Spinal cord (tissue), 10 donors: ENCODE measurements at places on chromosomes 4 and X.

- H3K4me1 ChIP-seq = no peaks in the 10 kb centered on the region
- DNase-seq = no peak
- H3K27ac ChIP-seq = no peak overlapping the region
- no peak overlapping the region for H3K4me3 ChIP-seq
- H3K36me3 ChIP-seq = no peaks in the 10 kb centered on the region
- H3K27me3 ChIP-seq = no peaks in the 10 kb centered on the region
These were observed 43.2 kb downstream of the PARM1 start for GRCh38 chr4:74975848-74976824.

- no peaks in the 10 kb centered on the region for H3K36me3 ChIP-seq
- peak overlapping the region; percentile 95 for H3K27ac ChIP-seq
- peak; percentile 86 for DNase-seq
These were observed 64.3 kb upstream of the WDR17 start for GRCh38 chr4:176001151-176002006.

- H3K4me1 ChIP-seq = no peaks in the 10 kb centered on the region
- H3K27me3 ChIP-seq = no peaks in the 10 kb centered on the region
- H3K4me3 ChIP-seq = no peak overlapping the region
- H3K36me3 ChIP-seq = peaks cover 8% of the 10 kb centered on the region
- no peak for DNase-seq
These were observed 73.3 kb downstream of the FRYL start for GRCh38 chr4:48706736-48707135.

- no peaks in the 10 kb centered on the region for H3K36me3 ChIP-seq
- H3K4me3 ChIP-seq = no peak overlapping the region
- DNase-seq = no peak
These were observed 556.5 kb downstream of the IL1RAPL1 start for GRCh38 chrX:29143756-29144155.

DNA sequence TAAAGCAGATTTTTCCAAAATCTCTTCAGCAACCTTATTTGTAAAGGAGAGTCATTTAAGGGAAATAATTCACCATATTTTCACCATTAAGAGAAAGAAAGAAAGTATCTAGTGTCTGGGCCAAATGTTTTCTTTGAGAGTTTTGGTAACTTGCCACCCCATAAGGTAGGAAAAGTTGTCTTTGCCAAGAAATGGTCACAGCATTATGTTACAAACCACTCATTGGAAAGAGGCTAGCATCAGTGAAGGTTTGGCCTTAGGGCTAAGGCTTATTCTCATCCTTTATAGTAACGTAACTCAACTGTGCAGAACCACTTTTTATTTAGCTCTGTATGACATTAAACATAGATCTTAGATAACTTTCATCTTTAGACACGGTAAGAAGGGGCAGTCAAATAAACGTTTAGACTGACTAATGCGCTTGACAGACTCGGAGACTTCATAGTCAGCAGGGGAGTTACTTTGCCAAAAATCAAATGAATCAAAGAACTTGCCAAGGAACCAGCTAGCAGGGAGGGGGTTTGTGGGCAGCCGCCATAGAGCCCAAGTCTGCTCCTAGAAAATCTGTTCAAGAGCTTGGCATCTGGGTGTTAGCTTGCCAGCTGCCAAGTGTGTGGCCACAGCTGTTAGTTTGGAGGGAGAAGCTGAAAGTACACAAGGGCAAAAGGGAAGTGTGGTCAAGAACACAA is 182.8 kb upstream of the GRID2 start:
- peak; percentile 51 for DNase-seq
- no peaks in the 10 kb centered on the region for H3K27me3 ChIP-seq
- H3K27ac ChIP-seq = no peak overlapping the region
- no peaks in the 10 kb centered on the region for H3K36me3 ChIP-seq
- no peak overlapping the region for H3K4me3 ChIP-seq
- H3K4me1 ChIP-seq = no peaks in the 10 kb centered on the region

DNA sequence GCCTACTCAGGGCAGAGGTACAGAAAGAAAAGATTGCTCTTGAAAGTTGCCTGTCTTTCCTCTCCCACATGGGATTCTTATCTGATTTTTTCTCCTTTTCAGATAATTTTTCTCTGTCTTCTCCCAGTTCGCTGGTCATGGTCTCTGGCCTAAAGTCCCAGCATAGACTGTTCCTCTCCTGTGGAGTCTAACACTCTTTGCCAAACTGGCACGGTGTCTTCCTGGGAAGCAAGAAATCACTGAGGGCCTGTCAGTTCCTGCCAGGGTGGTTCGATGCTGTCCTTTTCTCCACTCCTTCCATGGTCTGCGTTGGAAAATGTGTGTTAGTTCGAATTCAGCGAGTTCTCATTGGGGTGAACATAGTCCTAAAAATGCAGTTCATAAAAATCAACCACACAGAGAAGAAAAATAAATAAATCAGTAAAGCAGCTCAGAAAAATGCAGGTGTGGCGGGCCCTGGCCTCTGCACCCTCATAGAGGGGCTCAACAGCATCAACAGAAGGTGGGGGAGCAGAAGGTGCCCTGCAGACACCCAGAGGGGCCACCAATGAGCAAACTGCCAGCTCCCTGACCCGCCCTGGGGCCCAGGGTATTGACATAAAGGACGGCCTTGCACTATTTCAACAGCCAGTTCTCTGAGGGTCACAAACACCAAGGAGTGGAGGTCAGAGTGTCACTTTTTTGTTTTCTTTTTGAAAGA is 2.1 kb downstream of the RGN start:
- peak; percentile 9 for DNase-seq
- H3K27me3 ChIP-seq = peaks cover 13% of the 10 kb centered on the region
- no peak overlapping the region for H3K27ac ChIP-seq

DNA sequence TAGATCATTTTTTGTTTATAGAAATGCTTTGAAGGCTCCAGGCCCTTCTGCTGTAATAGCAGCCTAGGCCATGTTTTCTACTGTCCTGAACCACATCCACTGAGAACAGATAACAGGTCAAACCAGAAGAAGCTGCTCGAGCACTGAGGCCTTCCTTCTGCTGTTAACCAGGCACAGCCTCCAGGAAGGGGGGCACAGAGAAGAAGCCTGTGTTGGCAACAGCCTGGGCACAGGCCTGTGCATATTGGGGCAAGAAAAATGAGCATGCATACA is 37.4 kb upstream of the PDK3 start:
- no peak overlapping the region for H3K27ac ChIP-seq
- no peaks in the 10 kb centered on the region for H3K36me3 ChIP-seq
- H3K27me3 ChIP-seq = peaks cover 6% of the 10 kb centered on the region
- no peak overlapping the region for H3K4me3 ChIP-seq
- H3K4me1 ChIP-seq = no peaks in the 10 kb centered on the region

DNA sequence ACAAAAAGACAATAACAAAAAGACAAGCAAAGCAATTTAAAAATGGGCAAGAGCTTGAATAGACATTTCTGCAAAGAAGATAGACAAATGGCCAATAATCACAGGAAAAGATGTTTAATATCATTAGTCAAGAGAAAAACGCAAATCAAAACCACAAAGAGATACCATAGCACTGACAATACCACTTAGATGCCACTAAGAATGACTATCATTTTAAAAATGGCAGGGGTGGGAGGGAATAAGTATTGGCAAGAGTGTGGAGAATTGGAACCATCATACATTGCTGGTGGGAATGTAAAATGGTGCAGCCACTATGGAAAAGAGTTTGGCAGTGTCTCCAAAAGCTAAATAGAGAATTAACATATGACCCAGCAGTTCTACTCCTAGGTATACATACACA is 15.1 kb upstream of the EXOC1 start:
- H3K27me3 ChIP-seq = no peaks in the 10 kb centered on the region
- DNase-seq = no peak
- no peak overlapping the region for H3K27ac ChIP-seq

GRCh38 chrX:38856670-38857265 is 55.5 kb downstream of the MID1IP1 start:
- H3K27ac ChIP-seq = no peak overlapping the region
- no peaks in the 10 kb centered on the region for H3K4me1 ChIP-seq
- no peak for DNase-seq
- H3K4me3 ChIP-seq = no peak overlapping the region
- no peaks in the 10 kb centered on the region for H3K36me3 ChIP-seq
- peaks cover 2% of the 10 kb centered on the region for H3K27me3 ChIP-seq

DNA sequence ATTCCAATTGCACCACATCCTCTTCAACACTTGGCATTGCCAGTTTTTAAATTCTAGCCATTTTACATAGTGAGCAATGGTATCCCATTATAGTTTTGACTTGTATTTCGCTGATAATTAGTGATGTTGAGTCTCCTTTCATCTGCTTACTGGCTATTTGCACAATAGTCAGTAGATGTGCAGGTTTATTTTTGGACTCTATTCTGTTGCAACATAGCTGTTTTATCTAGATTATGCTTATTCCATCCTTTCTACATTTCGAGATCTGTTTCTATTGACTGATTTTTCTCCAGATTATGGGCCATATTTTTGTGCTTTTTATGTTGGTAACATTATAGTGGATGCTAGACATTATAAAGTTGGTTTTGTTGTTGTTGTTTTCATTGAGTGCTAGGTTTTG is 106.1 kb downstream of the WWC2 start:
- H3K4me3 ChIP-seq = no peak overlapping the region
- no peaks in the 10 kb centered on the region for H3K4me1 ChIP-seq
- DNase-seq = no peak

- no peaks in the 10 kb centered on the region for H3K27me3 ChIP-seq
- H3K36me3 ChIP-seq = no peaks in the 10 kb centered on the region
- no peak overlapping the region for H3K4me3 ChIP-seq
- no peak for DNase-seq
- H3K4me1 ChIP-seq = no peaks in the 10 kb centered on the region
- no peak overlapping the region for H3K27ac ChIP-seq
These were observed 88.7 kb downstream of the CFAP299 start for GRCh38 chr4:80424225-80424581.

DNA sequence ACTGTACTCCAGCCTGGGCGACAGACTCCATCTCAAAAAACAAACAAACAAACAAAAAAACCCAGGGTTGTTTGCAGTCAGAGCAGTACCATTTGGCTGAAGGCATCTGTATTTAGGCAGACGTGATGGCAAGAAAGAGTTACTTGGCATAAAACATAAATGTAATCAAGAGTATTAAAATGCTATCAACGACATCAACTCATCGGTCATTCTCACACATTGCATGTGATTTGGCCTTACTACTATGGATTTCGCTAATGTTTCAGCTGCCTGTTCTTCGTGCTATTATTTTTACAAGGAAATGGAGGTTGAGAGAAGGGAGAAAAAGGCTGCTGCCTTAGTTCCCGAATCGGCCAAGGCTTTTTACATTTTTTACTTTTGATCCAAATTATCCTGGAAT is 15.5 kb upstream of the SMARCA5 start:
- no peak overlapping the region for H3K27ac ChIP-seq
- no peak overlapping the region for H3K4me3 ChIP-seq
- DNase-seq = no peak

GRCh38 chr4:121339307-121339706 is 41.5 kb downstream of the QRFPR start:
- no peak overlapping the region for H3K27ac ChIP-seq
- DNase-seq = no peak
- H3K4me3 ChIP-seq = no peak overlapping the region
- H3K4me1 ChIP-seq = no peaks in the 10 kb centered on the region
- no peaks in the 10 kb centered on the region for H3K36me3 ChIP-seq

GRCh38 chr4:93841803-93842345 is 13.3 kb downstream of the ATOH1 start:
- H3K36me3 ChIP-seq = no peaks in the 10 kb centered on the region
- no peak for DNase-seq
- no peak overlapping the region for H3K27ac ChIP-seq
- H3K4me1 ChIP-seq = no peaks in the 10 kb centered on the region

GRCh38 chr4:182975806-182976205 is 58.6 kb upstream of the DCTD start:
- no peak overlapping the region for H3K4me3 ChIP-seq
- H3K27ac ChIP-seq = no peak overlapping the region
- no peaks in the 10 kb centered on the region for H3K27me3 ChIP-seq
- no peaks in the 10 kb centered on the region for H3K4me1 ChIP-seq

GRCh38 chr4:116881077-116881476 is 204.3 kb downstream of the TRAM1L1 start:
- no peak overlapping the region for H3K4me3 ChIP-seq
- H3K27me3 ChIP-seq = no peaks in the 10 kb centered on the region
- no peak overlapping the region for H3K27ac ChIP-seq
- H3K36me3 ChIP-seq = no peaks in the 10 kb centered on the region

GRCh38 chr4:27000820-27001219 is 140.2 kb downstream of the STIM2 start:
- no peaks in the 10 kb centered on the region for H3K36me3 ChIP-seq
- no peak for DNase-seq
- H3K27me3 ChIP-seq = no peaks in the 10 kb centered on the region
- no peak overlapping the region for H3K4me3 ChIP-seq
- no peaks in the 10 kb centered on the region for H3K4me1 ChIP-seq

GRCh38 chr4:26071688-26072087 is 157.7 kb downstream of the SMIM20 start:
- no peaks in the 10 kb centered on the region for H3K36me3 ChIP-seq
- no peaks in the 10 kb centered on the region for H3K4me1 ChIP-seq
- H3K27ac ChIP-seq = no peak overlapping the region

DNA sequence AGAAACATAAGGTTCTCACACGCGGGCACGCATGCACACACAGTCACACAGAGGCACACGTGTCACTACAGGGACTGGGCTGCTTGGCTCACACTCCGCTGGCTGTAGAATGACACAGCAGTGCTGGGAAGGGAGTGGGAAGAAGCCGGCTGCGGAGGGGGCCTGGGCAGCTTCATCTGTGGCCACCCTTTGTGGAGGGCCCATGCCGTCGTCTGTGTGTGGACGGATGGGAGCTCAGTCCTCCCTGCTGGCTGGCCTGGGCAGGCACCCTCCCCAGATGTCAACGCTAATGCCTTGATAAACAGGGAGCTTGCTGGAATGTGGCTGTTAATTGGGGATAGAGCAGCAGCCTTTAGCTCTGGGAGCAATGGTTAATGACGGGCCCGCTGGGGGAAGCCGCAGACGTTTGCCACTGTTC is 621.1 kb downstream of the BCOR start:
- peaks cover 18% of the 10 kb centered on the region for H3K27me3 ChIP-seq
- H3K4me1 ChIP-seq = peaks cover 17% of the 10 kb centered on the region
- no peak overlapping the region for H3K27ac ChIP-seq
- DNase-seq = no peak
- H3K4me3 ChIP-seq = no peak overlapping the region

- H3K4me3 ChIP-seq = no peak overlapping the region
- H3K27me3 ChIP-seq = peaks cover 9% of the 10 kb centered on the region
- DNase-seq = no peak
- H3K36me3 ChIP-seq = no peaks in the 10 kb centered on the region
These were observed 30.9 kb downstream of the FAM9C start for GRCh38 chrX:13013363-13014110.

- H3K4me1 ChIP-seq = no peaks in the 10 kb centered on the region
- no peaks in the 10 kb centered on the region for H3K27me3 ChIP-seq
- no peak overlapping the region for H3K27ac ChIP-seq
- H3K36me3 ChIP-seq = no peaks in the 10 kb centered on the region
These were observed 149.8 kb upstream of the TENM3 start for GRCh38 chr4:182093431-182093831.

DNA sequence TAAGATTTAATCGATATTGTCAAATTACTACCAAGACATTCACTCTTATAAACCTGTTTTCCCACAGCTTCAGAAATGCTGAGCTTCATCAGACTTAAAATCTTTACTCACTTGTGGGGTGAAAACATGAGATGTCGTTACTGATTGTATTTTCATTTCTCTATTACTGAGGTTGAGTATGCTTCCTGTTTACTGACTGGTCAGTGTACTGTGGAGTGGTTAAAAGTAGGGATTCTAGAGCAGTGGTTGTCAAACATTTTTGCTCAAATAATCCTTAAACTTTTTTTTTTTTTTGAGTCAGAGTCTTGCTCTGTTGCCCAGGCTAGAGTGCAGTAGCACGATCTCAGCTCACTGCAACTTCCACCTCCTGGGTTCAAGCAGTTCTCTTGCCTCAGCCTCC is 50.3 kb downstream of the NSUN7 start:
- H3K27ac ChIP-seq = no peak overlapping the region
- DNase-seq = no peak
- H3K4me1 ChIP-seq = no peaks in the 10 kb centered on the region
- no peaks in the 10 kb centered on the region for H3K27me3 ChIP-seq
- H3K36me3 ChIP-seq = no peaks in the 10 kb centered on the region
- H3K4me3 ChIP-seq = no peak overlapping the region
